Esophagus squamous epithelium (tissue), 5 donors: ENCODE measurements at places on chromosomes 7 and 10.

- DNase-seq = no peak
Observed at GRCh38 chr10:42149027-42149700, 489.2 kb downstream of the ZNF33B start.

DNA sequence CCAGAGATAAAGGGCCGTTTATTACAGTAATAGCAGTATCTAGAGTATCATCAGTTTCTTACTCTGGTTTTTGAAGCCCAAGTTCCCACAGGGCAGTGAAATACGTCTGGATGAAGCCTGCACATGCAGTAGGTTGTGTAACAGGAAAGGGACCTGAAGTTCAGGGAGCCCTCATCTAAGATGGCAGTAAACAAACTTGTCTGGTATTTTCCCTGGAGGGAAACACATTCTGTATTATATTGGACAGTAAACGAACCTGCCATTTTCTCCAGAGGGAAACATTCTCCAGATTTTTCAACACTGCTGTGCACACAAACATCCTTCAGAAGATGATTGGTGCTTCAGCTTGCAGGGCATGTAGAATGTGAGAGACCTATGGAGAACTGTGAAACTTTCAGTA is 189.9 kb downstream of the TFEC start:
- DNase-seq = no peak

DNA sequence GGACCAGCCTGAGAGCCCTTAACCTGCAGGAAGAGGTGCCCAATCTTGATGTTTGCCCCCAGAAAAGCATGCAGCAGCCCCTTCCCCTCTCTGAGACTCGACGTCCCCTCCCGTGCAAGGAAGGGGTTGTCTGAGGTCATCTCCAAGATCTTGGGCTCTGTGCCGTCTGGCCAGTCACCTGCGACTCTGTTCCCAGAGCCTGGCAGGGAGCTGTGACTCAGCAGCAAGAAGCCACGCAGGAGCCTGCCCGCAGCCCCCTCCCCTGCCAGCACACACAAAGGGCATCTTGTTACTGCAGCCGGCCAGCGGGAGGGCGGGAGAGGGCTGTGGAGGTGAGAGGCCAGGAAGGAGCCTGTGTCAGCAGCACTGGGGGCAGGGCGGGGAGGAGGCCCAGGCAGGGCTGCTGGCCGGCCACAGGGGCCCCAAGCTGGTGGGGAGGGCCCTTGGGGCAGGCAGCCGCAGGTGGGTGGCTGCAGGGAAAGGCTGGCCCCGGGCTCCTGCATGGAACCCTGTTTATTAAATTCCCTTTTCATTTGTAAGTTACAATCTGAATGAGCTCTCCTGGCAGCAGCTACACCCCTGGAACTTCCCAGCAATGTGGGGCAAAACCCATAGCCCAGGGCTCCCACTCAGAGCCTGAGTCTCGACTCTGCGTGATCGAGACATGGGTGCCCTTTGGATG is 103.7 kb upstream of the ZMIZ1 start:
- no peak for DNase-seq

GRCh38 chr7:33904681-33905388 is 504 bp upstream of the BMPER start:
- no peak for DNase-seq

GRCh38 chr10:7596356-7596755 is 70.4 kb downstream of the ITIH5 start:
- no peak for DNase-seq

GRCh38 chr10:24897326-24897926 is 55.0 kb downstream of the PRTFDC1 start:
- no peak for DNase-seq
